ENCODE measurements at places on chromosomes 13 and 19. TPM values are rescaled to one million over a fixed set of nuclear protein-coding genes. Genes with fewer than 3 reads are reported as not detected.

The TMEM221 gene
- 1.2 TPM for total RNA-seq

DNA sequence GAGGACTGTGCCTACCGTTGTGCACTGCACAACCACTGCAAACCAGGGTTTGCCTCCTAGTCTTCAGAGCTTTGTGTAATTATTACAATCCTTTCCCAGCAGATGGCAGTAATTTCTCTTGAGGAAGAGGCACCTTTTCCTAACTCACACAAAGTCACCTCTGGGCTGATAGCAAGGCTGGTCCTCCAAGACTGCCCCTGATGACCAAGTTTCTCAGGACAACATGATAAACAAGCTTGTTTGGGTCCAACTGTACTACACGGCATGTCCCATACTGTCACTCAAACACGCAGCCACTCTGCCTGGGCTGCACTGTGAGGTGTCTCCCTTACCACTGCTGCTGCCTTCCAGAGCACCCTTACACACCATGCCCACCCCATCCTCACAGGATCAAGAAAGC, 39.3 kb downstream of the RFXAP start:
- peak; percentile 77 for DNase-seq
- H3K36me3 ChIP-seq, result no peaks in the 10 kb centered on the region
- H3K27me3 ChIP-seq, result no peaks in the 10 kb centered on the region
- no peak overlapping the region for H3K4me3 ChIP-seq
- no peak overlapping the region for H3K27ac ChIP-seq

GRCh38 chr19:43895727-43896308, 39.3 kb downstream of the ZNF45 start:
- no peaks in the 10 kb centered on the region for H3K36me3 ChIP-seq
- H3K27me3 ChIP-seq, result no peaks in the 10 kb centered on the region
- no peak overlapping the region for H3K27ac ChIP-seq
- H3K4me1 ChIP-seq, result no peaks in the 10 kb centered on the region

DNA sequence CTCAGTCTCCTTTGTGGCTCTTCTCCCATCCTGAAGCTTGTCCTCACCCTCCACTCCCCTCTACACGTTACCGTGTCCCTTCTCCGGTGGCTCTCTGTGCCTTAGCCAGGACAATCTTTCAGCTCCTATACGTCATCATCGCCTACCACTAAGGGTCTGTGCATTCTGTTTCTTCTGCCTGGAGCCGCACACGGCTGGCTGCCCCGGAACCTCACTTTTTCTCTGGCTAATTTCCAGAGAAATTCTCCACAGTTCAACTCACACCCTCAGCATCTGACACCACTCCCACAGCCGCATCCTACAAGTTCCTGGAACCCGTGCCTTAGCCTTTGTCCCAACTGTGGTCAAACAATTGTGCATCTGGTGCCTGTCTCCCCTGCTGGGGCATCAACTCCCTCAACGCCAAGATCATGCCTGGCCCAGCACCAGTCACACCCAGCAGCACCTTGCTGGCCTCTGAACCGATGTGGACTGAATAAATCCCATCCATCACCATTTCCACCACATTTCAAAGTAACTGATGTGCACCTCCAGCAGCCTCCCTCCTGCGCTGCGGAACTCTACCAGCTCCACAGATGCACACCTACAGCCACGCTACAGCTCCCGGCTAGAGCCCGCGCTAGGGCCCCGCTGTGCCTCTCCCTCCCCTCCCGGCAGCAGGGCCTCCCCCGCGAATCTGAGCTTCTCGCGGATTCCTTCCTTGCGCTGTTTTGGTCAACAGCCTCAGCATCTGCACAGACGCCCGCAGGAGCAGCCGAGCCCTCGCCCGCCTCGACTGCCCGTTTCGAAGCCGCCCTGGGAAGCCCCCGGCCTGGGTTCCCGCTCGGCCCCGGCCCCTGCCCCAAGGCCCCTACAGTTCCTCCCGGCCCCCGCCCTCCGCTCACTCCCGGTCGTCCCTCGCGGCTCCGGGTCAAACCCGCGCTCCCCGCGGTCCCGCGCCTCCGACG, 689 bp downstream of the DCUN1D2 start:
- peak; percentile 69 for DNase-seq
- H3K4me3 ChIP-seq, result peak overlapping the region; percentile 87
- peaks cover 34% of the 10 kb centered on the region for H3K4me1 ChIP-seq
- no peaks in the 10 kb centered on the region for H3K36me3 ChIP-seq
- peak overlapping the region; percentile 96 for H3K27ac ChIP-seq

GRCh38 chr13:20424949-20425348, 100.7 kb downstream of the CRYL1 start:
- H3K27ac ChIP-seq, result no peak overlapping the region
- H3K36me3 ChIP-seq, result no peaks in the 10 kb centered on the region
- peaks cover 11% of the 10 kb centered on the region for H3K4me1 ChIP-seq

DNA sequence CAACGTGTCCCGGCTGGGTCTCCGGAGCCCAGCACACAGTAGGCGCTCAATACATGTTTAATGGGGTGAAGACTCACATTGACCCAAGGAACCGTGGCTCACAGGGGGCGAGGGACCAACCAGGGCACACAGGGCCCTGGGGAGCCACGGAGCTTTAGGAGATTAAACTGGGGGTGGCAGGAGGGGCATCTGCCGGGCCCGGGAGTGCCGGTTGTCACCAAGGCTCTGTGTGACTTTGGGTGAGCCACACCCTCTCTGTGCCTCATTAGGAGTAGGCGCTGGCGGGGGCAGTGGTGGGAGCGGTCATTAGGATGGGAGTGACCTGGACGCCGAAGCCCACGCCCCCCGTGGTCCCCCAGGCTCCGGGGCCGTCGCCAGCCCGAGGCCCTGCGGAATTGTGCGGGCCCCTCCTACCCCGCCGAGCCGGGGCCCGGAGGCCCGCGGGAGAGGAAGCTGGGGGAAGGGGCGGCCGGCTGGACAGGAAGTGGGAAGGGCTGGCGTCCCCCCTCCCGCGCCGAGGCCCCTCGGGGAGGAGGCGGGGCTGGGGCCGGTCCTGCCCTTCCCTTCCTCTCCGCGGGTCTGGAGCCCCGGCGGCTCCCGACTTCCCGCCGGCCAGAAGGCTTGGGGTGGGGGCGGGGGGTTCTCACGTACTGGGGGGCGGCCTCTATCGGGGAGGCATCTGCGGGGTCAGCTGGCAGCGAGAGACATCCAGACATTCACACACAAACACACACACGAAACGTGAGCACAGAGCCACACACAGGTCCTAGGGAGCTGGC, 1.8 kb upstream of the SSBP4 start:
- no peaks in the 10 kb centered on the region for H3K36me3 ChIP-seq
- H3K27ac ChIP-seq, result peak overlapping the region; percentile 99
- peak overlapping the region; percentile 32 for H3K4me3 ChIP-seq
- no peaks in the 10 kb centered on the region for H3K27me3 ChIP-seq
- H3K4me1 ChIP-seq, result peaks cover 53% of the 10 kb centered on the region

- no peak for DNase-seq
- no peaks in the 10 kb centered on the region for H3K27me3 ChIP-seq
- no peaks in the 10 kb centered on the region for H3K4me1 ChIP-seq
- no peak overlapping the region for H3K4me3 ChIP-seq
- H3K36me3 ChIP-seq, result no peaks in the 10 kb centered on the region
Observed at GRCh38 chr19:58428617-58429016, 11.3 kb downstream of the ZNF132 start.

DNA sequence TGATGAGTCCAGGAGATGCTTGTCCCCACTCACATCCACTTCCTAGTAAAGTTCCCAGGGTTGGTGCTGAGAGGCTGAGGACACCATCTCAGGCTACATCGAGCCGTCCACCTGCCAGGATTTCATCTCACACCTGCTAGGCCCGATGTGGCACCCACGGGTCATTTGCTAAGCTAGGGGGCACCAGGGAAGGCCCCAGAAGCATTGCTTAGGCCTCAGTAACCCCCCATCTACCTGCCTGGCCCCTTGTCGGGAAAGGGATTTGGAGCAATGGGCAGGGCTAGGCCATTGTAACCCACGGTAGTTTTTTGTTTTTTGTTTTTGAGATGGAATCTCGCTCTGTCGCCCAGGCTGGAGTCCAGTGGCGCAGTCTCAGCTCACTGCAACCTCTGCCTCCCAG, 51.8 kb downstream of the F2RL3 start:
- no peak overlapping the region for H3K4me3 ChIP-seq
- H3K27ac ChIP-seq, result no peak overlapping the region
- no peaks in the 10 kb centered on the region for H3K36me3 ChIP-seq

- no peaks in the 10 kb centered on the region for H3K36me3 ChIP-seq
- no peaks in the 10 kb centered on the region for H3K27me3 ChIP-seq
- peaks cover 8% of the 10 kb centered on the region for H3K4me1 ChIP-seq
- peak overlapping the region; percentile 30 for H3K27ac ChIP-seq
Observed at GRCh38 chr13:35598790-35599369, 122.4 kb upstream of the MAB21L1 start.

DNA sequence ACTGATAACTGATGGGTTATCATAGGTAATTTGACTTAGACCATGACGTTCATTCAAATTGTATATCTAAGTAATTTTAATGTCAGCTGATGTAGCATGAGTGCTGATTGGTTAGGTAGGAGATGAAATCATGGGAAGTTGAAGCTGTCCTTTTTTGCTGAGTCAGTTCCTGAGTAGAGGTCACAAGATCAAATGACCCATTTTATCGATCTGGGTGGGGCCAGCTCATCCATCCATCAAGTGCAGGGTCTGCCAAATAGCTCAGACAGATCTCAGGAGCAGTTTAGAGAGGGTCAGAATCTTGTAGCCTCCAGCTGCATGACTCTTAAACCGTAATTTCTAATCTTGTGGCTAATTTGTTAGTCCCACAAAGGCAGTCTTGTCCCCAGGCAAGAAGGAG, 35.3 kb upstream of the CD177 start:
- H3K4me1 ChIP-seq, result no peaks in the 10 kb centered on the region
- no peaks in the 10 kb centered on the region for H3K36me3 ChIP-seq
- H3K27ac ChIP-seq, result no peak overlapping the region
- H3K27me3 ChIP-seq, result no peaks in the 10 kb centered on the region

DNA sequence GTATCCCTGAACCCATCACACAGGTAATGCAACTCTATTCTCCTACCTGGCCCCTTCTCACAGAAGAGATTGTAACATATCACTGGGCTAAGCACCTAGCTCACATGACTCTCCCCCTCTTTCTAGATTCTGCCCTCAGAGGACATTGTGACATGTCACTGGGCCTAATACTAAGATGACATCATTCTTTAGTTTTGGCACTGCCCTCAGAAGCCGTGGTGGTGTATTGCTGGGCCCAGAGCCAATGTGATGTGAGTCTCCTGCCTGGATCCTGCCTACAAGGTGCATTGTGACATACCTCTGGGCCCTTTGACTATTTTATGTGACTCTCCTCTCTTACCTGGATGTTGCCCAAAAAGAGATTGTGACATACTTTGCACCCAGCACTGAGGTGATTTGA, 21.4 kb upstream of the ZNF730 start:
- no peak overlapping the region for H3K27ac ChIP-seq
- no peaks in the 10 kb centered on the region for H3K4me1 ChIP-seq
- H3K4me3 ChIP-seq, result no peak overlapping the region
- no peaks in the 10 kb centered on the region for H3K27me3 ChIP-seq
- DNase-seq, result no peak

DNA sequence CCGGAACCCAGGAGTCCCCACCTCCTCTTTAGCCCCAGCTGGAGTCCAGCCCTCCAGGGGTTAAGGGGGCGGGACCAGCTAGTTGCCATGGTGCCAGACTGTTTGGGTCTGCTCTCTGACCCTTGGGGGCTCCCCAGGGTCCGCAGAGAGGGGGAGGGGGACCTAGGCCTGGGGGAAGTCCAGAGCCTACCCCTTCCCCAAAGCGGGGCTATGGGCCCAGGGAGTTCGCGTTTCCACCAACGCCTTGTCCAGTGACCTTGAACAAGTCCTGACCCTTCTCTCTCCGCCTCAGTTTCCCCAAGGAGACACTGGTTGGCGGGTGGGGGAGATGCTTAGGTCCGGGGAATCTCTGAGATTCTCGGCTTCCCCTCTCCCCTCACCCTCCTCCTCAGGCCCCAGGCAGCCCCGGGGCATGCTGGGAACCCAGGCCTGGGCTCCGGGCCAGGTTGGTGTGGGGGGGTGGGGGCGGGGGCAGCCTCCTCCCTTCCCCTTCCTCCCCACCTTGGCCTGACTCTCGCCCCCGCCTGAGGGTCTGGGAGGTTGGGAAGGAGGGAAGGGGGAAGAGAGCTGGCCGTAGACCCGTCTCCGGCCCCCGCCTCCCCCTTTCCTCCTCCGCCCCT, 2.6 kb upstream of the SPACA6 start:
- DNase-seq, result peak; percentile 90
- peak overlapping the region; percentile 98 for H3K27ac ChIP-seq
- H3K4me1 ChIP-seq, result peaks cover 20% of the 10 kb centered on the region
- H3K4me3 ChIP-seq, result peak overlapping the region; percentile 98

DNA sequence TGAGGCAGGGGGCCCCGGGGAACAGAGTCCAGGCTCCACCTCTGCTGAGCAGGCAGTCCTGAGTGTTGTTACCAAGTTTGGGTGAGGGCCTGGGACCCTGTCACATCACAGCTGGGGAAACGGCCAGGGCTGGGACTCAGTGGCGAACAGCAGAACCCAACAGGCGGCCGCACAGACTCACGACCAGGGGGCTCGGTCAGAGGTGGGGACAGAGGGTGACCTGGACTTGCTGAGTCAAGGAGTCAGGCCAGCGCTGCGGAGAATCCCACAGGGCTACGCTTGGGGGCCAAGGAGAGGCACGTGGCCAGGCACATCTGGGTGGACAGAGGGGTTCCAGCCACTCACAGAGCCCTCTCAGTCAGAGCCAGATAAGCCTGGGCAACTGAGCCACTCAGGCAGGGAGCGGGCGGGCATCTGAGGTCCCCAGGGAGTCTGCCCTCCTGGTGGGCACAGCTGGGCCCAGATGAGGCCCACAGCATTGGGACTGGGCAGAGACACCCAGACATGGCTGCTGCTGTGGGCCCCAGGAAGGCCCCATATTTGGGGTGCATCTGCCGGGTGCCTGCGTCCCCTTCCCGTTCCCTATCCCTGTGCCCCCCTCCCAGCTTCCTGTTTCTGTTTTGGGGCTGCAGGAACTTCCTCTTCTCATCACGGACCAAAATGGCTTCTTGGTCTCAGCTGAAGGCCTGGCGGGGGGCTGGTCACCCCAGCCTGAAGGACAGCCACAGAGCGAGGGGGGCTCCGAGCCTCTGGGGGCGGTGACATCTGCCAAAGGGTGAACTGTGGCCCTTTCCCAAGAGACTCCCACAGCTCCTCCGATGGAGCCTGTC, 34.0 kb downstream of the CEBPA start:
- H3K4me3 ChIP-seq, result no peak overlapping the region
- no peak for DNase-seq
- H3K27ac ChIP-seq, result no peak overlapping the region
- no peaks in the 10 kb centered on the region for H3K36me3 ChIP-seq
- H3K4me1 ChIP-seq, result no peaks in the 10 kb centered on the region
- H3K27me3 ChIP-seq, result no peaks in the 10 kb centered on the region

GRCh38 chr13:105364191-105364590, 1171.3 kb downstream of the EFNB2 start:
- no peaks in the 10 kb centered on the region for H3K36me3 ChIP-seq
- no peaks in the 10 kb centered on the region for H3K27me3 ChIP-seq
- DNase-seq, result no peak
- H3K4me3 ChIP-seq, result no peak overlapping the region

GRCh38 chr13:110118106-110118505, 188.9 kb downstream of the COL4A1 start:
- H3K27ac ChIP-seq, result no peak overlapping the region
- H3K27me3 ChIP-seq, result peaks cover 13% of the 10 kb centered on the region
- no peak overlapping the region for H3K4me3 ChIP-seq
- DNase-seq, result no peak
- H3K4me1 ChIP-seq, result peaks cover 15% of the 10 kb centered on the region
- no peaks in the 10 kb centered on the region for H3K36me3 ChIP-seq

- peak overlapping the region; percentile 93 for H3K27ac ChIP-seq
- H3K27me3 ChIP-seq, result no peaks in the 10 kb centered on the region
- peak; percentile 67 for DNase-seq
- peaks cover 8% of the 10 kb centered on the region for H3K4me1 ChIP-seq
- peak overlapping the region; percentile 80 for H3K4me3 ChIP-seq
- H3K36me3 ChIP-seq, result no peaks in the 10 kb centered on the region
Observed at GRCh38 chr19:10332158-10332964, 968 bp downstream of the RAVER1 start.

Measured in hepatocyte (in vitro differentiated cells).